DND-41 (cell line): ENCODE measurements at places on chromosomes 6 and 20.

DNA sequence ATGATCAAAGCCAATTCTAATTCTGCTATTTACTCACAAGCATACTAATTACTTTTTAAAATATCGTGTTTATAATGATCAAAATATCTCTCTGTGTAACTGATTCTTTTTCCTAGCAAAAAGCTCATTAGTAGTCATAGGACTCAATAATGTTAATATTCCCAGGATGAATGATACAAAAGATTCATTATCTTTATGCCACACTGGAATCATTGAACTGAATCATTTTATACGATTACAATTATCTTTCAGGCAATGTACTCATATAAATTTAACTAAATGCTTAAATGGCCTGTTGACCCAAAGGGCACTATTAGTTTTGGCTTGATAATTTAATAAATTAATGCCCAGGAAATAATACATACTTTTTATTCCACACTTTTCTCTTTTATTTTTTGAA lies 96.3 kb downstream of the EYS start:
- DNase-seq, result no peak

GRCh38 chr6:20203561-20204511 lies 8.4 kb downstream of the MBOAT1 start:
- no peak for DNase-seq

GRCh38 chr6:74070091-74070490 lies 374.1 kb downstream of the CD109 start:
- DNase-seq, result no peak

DNA sequence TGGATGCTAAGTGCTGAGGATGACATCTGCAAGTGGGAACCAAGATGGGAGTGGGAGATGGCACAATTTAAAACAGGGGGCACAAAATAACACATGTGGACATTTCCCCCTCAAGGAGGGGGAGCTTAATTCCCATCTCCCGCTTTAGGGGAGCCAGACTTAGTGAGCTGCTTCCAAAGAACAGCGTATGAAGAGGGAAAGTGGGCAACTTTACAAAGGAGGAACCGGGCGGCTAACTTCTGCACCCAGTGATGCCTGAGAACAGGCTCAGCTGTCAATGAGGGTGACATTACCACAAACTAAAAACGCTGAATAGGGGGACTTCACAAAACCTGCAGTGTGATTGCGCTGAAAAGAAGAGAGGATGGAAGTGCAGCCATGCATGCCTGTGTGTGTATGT lies 95.5 kb upstream of the NXT1 start:
- DNase-seq, result no peak

GRCh38 chr6:167151648-167152047 lies 6.1 kb downstream of the GPR31 start:
- no peak for DNase-seq
